Astrocyte (in vitro differentiated cells and primary cell): ENCODE measurements at places on chromosomes 5 and 9.

GRCh38 chr9:137705906-137706305 lies 87.1 kb downstream of the EHMT1 start:
- DNase-seq: no peak

DNA sequence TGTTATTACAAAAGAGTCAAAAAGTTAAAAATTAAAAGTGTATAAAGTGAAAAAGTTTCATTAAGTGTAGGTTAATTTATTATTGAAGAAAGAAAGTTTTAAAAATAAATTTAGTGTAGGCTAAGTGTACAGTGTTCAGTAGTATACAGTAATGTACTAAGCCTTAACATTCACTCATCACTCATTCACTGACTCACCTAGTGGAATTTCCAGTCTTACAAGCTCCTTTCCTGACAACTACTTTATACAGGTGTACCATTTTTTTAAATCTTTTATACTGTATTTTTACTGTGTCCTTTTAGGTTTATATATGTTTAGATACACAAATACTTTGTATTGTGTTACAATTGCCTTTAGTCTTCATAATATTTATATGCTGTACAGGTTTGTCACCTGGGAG lies 530.2 kb upstream of the FAM174A start:
- DNase-seq: no peak

DNA sequence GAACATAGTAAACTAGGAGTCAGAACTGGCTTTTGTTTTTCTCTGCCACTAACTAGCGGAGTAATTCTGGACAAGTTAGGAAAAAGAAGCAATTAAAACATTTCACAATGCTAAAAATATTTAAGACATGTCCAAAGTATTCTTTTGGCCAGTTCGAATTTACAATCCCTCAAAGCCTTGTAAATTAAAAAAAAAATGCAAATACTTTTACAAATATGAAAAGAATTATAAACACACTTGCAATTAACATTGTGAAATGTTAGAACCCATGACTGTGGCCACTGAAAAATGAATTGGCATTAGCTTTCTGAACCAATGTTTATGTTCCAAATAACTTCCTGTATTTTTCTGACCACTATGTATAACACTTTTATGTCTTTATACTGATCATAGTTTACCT lies 2.2 kb downstream of the RAD1 start:
- peak; percentile 38 for DNase-seq

GRCh38 chr5:55177078-55177477 lies 4.1 kb upstream of the CDC20B start:
- DNase-seq: no peak

- DNase-seq: no peak
Observed at GRCh38 chr9:90420768-90421513, 221.7 kb downstream of the DIRAS2 start.
